ENCODE measurements at places on chromosomes 11 and 22.

- peak; percentile 93 for DNase-seq
These were observed 39.0 kb downstream of the CTNND1 start for GRCh38 chr11:57800444-57801182.

DNA sequence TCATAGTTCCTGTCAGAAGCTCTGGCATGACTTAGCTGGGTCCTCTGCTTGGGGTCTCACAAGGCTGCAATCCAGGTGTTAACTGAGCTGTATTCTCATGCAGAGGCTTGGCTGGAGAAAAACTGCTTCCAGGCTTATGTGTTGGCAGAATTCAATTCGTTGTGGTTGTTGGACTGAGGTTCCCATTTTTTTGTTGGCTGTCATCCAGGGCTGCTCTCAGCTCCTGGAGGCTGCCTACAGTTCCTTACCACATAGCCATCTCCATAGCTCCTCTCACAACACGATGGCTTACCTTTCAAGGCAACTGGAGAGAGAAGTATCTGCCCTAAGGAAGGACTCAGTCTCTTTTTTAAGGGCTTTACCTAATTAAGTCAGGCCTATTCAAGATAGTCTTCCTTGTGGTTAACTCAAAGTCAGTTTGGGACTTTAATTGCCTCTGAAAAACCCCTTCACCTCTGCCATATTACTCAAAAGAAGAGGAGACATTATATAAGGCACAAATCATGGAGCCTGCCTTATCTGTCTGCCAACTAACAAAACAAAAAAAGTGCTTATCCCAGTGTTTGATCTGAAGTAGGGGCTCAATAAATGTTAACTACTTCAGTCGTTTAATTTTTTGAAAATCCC lies 35.2 kb downstream of the OR2AG2 start:
- DNase-seq, result peak; percentile 32

DNA sequence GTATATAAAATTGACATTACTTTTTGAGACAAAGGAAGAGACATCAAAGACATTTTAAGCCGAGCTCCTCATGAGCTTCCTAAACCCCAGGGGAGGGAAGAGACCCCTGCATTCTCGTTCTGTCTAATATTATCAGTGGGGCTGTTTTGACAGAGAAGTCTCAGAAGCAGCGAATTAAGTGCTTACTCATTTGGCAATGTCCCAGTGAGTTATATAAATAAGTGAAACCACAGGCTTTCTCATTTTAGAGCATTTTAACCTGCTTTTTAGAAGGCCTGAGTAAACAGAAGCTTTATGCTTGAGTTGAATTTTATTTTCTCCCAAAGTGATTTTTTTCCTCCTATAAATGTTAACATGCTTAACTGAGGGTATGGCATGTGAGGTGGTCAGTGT lies 23.2 kb upstream of the C1QTNF4 start:
- no peak for DNase-seq

- DNase-seq, result no peak
These were observed 57.6 kb downstream of the USP47 start for GRCh38 chr11:11899401-11899800.

GRCh38 chr22:36293606-36294292 lies 40.8 kb downstream of the APOL1 start:
- DNase-seq, result no peak

DNA sequence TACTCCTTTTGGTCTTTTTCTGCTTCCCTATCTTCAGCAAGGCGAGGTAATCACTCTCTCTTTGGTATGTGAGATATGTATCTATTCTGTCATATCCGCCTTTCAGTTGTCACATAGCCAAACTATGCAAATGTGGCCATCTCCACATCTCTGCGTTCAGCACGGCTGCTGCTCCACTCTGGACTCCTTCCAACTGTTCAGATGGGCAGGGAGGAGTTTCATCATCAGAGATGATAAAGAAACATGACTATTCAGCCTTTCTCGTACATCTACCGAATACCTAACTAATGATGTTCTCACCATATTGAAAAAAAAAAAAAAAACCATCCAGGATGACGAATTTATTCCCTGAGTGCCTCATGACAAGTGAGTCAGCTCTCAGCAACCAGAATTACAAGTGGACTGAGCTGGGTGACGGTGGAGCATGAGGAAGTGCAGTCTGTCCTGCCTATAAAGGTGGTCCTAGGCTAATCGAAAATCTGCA lies 899.6 kb downstream of the OPCML start:
- no peak for DNase-seq

DNA sequence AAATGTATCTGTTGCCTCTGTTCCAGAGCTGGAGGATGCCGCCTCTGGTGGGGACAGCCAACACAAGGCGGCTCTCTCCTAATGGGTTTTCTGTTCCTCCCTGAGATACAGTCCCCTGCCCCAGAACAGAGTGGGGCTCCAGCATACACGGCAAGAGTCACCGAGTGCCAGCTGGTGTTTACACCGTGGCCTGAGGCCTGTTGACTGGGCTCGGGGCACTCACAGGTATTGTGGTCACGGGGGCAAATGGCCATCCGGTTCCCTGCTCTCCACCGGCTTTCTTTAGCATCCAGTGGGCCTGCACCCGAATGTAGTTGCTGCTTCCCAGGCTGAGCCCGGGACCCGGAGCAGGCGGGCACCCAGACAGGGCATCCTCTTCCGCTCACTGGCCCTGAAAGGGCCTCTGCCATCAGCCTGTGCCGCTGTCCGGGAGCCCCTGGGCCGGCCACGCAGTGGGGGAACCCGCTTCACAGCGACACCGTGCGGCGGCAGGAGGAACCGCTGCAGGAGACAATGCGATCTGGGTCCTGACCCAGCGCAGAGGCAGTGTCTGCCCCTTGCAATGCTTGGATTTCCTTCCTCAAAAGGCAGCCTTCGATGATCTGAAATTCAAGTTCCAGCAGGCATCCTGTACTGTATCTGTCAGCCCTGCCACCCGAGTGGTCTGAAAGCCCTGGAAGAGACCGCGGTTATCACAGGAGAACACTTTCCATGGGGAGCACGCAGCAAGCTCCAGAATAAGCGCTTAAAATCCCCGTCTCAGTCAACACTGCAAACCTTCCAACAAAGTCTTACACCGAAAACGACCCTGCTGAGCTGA lies 859 bp upstream of the KRTAP5-5 start:
- peak; percentile 53 for DNase-seq

DNA sequence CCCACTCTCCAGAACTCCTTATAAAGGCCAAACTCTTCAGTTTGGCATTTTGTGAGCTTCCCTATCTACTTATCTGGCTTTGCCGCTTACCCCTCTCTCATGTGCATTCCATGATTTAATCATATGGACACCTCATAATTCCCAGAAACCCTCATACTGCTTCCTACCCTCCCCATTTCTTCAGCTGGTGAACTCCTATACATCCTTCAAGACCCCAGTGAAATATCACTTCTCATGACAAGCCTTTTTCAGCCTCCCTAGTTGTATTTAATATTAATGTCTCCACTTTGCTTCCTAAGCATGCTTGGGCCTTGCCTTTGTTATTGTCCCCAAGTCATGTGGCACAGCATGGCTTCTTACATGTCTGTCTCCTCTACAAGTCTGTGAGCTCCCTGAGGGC lies 13.7 kb upstream of the TSPAN18 start:
- no peak for DNase-seq

DNA sequence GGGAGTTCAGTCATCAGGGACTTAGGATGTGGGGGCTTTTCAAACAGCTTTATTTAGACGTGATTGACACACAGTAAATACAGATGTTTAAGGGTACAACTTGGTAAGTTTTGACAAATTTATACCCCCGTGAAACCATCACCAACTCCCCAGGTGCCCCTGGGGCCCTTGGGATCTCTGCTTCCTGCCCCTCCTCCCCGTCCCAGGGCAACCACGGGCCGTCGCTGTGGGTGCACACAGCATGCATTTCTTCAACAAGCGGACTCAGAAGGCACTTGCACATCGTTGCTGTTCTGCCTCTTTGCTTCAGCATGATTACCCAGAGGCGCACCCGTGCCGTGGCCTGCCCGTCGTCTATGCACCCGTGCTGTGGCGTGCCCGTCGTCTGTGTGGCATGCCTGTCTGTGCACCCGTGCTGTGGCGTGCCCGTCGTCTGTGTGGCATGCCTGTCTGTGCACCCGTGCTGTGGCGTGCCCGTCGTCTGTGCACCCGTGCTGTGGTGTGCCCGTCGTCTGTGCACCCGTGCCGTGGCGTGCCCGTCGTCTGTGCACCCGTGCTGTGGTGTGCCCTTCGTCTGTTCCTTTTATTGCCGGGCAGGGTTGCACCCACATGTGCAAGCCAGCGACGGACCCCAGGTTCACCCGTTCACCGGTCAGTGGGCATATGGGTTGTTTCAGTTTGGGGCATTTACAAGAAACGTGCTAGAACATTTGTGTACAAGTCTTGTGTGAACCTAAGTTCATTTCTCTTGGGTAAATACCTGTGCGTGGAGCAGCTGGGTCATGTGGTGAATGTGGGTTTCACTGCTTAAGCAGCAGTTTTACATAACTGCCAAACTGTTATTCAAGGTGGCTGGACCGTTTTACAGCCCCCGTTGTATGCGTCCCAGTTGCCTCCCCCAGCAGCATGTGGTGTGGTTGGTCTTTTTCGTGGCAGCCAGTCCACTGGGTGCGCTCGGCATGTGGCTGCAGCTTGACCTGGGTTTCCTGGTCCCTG lies 8.3 kb downstream of the CD81 start:
- DNase-seq, result no peak

DNA sequence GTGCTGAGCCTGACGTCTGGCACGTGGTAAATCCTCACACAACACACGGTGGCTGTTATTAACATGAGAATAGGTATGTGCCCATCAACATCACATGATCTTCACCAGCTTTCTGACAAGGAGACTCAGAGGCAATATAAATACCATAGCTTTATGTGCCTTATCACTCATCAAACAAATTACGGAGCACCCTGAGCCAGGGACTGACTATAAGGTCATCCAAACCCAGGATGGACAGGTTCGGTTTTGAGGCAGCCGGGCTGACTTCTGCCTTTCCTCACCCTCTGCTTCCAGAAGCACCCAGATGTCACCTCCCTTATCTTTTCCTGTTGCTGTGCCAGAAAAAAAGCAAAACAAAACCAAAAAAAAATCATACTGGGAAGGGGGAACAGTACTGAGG lies 5.7 kb upstream of the PLAAT3 start:
- DNase-seq, result no peak

- no peak for DNase-seq
These were observed 14.7 kb upstream of the IFT27 start for GRCh38 chr22:36790648-36791047.

DNA sequence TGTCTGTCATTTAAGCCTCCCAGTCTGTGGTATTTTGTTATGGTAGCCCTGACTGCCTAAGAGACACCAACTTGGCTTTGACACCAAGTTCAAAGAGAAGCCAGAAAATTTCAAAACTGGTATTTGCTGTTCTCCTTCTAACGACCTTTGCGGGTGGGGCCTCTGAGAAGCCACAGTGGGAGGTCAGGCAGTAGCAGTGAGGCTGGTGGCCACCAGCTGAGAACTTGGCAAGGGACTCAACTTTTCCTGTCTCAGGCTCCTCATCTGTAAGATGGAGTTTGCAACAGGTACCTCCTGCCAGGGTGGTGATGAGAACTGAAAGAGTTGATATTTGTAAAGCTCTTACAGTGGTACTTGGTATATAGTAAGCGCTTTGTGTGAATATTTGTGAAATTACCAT lies 183.4 kb downstream of the BCR start:
- no peak for DNase-seq

GRCh38 chr11:70810133-70810532 lies 411.8 kb downstream of the CTTN start:
- no peak for DNase-seq

GRCh38 chr22:27740202-27740748 lies 61.3 kb downstream of the MN1 start:
- DNase-seq, result no peak
